ENCODE measurements at places on chromosomes 2 and 18.

- DNase-seq: no peak
Observed at GRCh38 chr2:216098421-216099334, 10.5 kb upstream of the XRCC5 start.

GRCh38 chr2:55269645-55269990 lies 587 bp upstream of the MTIF2 start:
- no peak for DNase-seq

- DNase-seq: no peak
Observed at GRCh38 chr2:150856596-150857281, 369.3 kb upstream of the RND3 start.

GRCh38 chr2:31440764-31441163 lies 26.2 kb upstream of the XDH start:
- DNase-seq: no peak

- DNase-seq: no peak
Observed at GRCh38 chr18:38984968-38985367, 1419.4 kb upstream of the CELF4 start.

Measured in activated CD4-positive, alpha-beta memory T cell treated with anti-CD3 and anti-CD28 coated beads for 36 hours (primary cell).